ENCODE measurements at places on chromosomes 7 and 10.

DNA sequence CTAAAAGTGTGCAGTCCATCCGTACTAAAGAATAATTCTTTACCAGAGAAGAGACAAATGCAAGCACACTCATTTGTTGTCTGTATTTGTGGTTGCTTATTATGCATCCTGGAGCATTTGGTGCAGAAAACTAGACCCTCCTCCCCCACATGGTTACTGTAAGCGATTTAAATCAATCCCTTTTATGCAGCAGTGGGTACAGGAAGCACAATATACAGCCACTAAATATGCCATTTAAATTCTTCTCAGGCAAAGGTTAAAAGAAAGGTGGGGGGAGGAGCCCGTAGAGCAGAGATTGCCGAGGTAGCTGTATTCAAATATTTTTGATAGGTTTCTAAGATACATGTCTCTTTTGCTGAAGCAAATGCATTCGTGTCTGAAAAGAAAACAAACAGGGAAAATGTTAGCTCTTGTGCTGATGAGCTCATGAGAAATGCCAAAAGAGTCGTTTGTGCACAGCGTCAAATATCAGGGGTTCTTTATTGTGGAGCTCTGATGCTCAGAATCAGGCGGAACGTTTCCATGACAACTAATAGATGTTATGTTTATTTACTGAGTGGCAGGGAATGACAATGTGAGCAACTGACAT, 131.3 kb upstream of the NPVF start:
- DNase-seq = no peak

DNA sequence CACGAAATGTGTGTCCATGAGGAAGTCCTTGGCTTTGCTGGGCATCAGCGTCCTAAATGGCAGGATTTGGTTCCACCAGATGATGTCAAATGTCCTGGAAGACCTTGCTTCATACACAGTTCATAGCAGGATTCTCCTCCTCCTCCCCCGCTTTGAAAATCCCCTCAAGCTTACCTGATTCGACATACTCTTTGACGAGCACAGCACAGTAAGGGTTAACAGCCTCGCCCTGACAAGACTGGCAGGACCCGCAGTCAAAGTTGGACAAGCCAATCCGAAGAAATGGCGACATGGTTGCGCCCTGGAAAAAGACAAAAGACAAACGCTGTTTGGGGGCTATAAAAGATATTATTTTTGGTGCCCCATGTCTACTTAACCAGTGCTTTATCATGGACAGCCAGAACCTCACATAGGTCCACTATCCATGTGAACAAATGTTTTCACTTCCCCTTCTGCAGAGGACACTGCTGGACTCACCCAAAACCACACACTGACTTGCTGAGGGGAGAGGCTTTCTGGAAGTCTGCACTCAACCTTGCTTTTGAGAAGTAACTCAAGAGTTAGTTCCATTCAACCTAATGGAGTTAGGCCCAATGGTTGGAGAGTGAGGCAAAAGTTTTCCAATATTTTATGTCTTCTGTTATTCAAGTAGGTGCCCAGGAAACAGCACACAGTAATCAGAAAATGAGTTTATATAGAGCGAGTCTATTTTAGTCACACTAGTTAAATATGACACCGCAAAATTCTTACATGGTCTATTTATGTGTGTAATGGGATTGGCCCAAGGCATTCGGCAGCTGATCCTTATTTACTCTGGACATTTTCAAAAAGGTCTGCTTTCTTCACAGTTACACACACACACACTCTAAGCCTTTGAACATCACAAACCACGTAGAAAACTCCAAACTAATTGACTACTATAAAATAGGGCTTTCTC, 65.0 kb downstream of the PRKCQ start:
- no peak for DNase-seq

DNA sequence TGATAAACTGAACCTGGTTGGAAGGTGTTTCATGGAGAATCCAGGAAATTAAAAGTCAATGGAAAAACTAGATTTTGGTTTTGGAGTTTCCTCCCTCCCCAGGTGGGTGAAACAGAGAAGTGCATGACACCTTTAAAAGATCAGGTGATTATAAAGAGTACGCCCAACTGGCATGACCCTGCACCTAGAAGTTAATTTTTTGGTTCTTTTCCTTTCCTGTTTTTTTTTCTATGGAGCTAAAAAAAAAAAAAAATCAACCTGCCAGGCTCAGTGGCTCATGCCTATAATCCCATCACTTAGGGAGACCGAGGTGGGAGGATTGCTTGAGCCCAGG, 7.9 kb downstream of the GJD4 start:
- DNase-seq = no peak

DNA sequence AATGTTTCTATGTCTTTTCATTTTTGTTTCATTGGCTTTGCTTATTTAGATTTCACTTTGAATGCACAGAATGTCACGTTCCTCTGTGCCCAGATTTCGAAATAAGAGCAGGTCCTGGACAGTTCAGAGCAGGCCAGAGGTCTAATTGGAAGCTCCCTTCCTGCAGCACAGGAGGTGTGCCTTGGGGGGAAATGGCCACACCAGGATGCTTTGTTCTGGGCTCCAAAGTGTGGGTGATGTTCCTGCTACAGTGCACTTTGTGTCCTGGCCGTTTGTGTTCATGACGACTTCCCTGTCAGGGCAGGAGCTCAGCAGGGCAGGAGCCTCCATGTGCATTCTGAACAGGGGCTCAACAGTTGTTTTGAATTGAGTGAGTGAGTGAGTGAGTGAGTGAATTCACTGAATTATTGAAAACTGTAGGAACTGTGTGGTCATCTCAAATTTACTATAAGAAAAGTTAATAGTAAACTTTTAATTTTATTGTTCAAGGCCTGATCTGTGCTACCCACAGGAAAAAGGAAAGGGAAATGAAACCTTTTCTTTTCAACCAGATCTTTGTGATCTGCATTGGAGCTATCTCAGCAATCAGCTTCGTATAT, 109.5 kb upstream of the GJD4 start:
- no peak for DNase-seq

- DNase-seq = no peak
These were observed 509.0 kb upstream of the ZMIZ1 start for GRCh38 chr10:78559661-78560340.

DNA sequence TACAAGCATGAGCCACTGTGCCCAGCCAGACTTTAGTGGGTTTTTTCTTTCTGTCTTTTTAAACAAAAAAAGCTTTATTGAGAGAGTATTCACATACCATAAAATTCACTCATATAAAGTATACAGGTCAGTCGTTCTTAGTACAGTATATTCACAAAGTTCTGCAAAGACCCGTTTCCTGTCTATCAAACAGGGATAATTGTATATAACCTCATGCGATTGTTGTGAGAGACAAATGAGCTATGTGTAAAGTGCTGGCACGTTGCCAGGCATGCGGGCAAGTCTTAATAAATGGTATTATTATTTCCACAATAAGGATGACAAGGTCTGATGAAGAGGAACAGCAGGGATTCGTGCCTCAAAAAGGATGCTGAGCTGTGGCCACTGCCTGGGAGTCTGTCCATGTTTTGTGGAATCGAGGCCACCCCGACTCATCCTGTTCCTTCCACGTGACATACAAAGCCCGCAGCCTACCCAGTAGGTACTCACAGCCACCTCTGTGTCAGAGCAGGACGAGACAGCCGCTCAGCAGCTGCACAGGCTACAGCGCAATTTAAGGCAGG, 51.6 kb downstream of the SMKR1 start:
- DNase-seq = no peak

- no peak for DNase-seq
These were observed 5.9 kb upstream of the LRMDA start for GRCh38 chr10:75425291-75426079.

- DNase-seq = no peak
These were observed 43.1 kb downstream of the ATOH7 start for GRCh38 chr10:68188835-68189234.

DNA sequence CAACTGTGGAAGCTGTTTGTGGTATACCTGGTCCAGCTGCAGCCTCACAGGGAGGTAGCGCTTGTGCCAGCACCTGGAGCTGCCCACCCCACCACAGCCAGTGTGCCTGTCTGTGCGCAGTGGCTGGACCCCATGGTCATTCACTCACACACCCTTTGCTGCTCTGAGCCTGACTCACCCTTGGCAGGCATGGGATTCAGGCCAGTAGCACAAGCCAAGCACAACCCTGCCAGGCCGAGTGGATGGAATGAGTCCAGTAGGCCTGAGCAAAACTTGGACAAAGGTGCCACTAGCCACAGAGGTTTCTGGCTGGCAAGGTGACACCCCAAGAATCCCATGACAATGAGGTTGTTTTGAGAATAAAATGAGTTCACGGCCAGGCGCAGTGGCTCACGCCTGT, 19.0 kb downstream of the RBM48 start:
- DNase-seq = no peak

Data from T-helper 17 cell (primary cell).